Activated B cell treated with CpG ODN at 0.5 μM for 24 hours (primary cell): ENCODE measurements at places on chromosomes 16 and 17. TPM values are rescaled to one million over a fixed set of nuclear protein-coding genes. Genes with fewer than 3 reads are reported as not detected.

The C16orf54 gene
- total RNA-seq = 20.4 and 22.5 TPM in 2 replicates

The MYOCD gene
- 8.0 and 8.7 TPM in 2 replicates for total RNA-seq

The ENPP7 gene
- total RNA-seq = 1.4 and 1.5 TPM in 2 replicates

The ADAD2 gene
- not detected in 2 replicates for total RNA-seq

The ACSM2A gene
- total RNA-seq = not detected in 2 replicates

The NPIPB13 gene
- 42.9 and 48.1 TPM in 2 replicates for total RNA-seq

The TEDC2 gene
- total RNA-seq = 3.4 and 4.4 TPM in 2 replicates

The GDPD1 gene
- 0.71 and 1.2 TPM in 2 replicates for total RNA-seq

The ZNF747 gene
- 16.3 and 21.6 TPM in 2 replicates for total RNA-seq

The TPSD1 gene
- total RNA-seq = not detected in 2 replicates

The ACAP1 gene
- total RNA-seq = 298 and 328 TPM in 2 replicates
